ENCODE measurements at places on chromosomes 5 and 9. TPM values are rescaled to one million over a fixed set of nuclear protein-coding genes. Genes with fewer than 3 reads are reported as not detected.

The CAPSL gene
- polyA plus RNA-seq, result not detected

- peaks cover 28% of the 10 kb centered on the region for H3K27me3 ChIP-seq
- H3K4me3 ChIP-seq, result no peak overlapping the region
- H3K36me3 ChIP-seq, result no peaks in the 10 kb centered on the region
- H3K27ac ChIP-seq, result no peak overlapping the region
- H3K4me1 ChIP-seq, result no peaks in the 10 kb centered on the region
- DNase-seq, result no peak
Observed at GRCh38 chr9:40926404-40927259, 201.8 kb downstream of the FOXD4L6 start.

DNA sequence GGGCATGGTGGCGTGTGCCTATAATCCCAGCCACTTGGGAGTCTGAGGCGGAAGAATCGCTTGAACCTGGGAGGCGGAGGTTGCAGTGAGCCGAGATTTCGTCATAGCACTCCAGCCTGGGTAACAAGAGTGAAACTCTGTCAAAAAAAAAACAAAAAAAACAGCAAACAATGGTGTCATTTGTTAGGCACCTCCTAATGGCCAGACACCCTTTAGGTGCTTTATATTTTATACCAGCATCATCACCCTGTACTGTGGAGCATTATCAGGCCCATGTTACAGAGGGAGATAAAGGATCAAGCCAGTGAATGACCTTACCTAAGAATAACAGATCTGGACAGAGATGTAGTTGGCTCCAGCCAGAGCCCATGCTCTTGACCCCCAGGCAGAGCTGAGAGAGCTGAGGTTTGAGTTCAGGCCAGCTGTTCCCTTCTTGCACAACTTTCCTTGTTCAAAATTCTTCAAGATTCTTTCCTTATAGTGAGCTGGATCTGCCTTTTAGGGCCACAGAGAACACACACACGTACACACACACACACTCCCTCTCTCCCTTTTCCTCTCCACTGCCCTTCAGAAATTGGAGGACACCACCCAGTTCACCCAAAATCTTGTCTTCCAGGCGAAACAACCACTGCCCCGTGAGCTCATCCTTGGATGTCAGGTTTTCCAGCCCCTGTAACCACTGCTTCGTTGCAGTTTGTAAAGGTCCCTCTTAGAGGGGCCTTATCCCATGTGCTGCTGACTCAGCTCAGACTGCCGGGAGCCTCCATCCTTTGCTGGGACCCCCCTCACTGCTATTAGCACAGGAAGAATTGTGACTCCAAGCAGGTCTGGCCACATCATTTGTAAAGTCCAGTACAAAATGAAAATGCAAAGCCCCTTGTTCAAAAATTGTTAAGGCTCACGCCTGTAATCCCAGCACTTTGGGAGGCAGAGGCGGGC, 10.4 kb upstream of the PTGES start:
- H3K36me3 ChIP-seq, result no peaks in the 10 kb centered on the region
- no peak overlapping the region for H3K27ac ChIP-seq
- H3K4me3 ChIP-seq, result no peak overlapping the region
- no peaks in the 10 kb centered on the region for H3K27me3 ChIP-seq
- DNase-seq, result no peak

The ASPN gene
- polyA plus RNA-seq, result not detected

DNA sequence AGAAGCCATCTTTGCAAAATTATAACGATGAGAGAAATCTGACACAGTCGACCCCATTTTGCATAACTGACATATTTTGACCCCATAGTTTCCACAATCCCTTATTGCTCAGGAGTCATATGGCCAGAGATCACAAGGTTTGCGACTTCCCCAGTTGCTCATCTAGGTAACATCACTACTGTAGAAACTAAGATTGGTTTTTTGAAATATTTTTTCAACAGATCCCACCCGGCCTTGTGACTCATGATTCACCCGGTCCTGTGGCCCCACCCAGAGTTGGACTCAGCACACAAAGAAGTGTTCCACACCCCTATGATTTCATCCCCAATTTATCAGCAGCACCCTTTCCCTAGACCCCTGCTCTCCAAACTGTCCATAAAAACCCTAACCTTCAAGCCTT, 50.2 kb downstream of the TIMD4 start:
- peaks cover 19% of the 10 kb centered on the region for H3K4me1 ChIP-seq
- no peak for DNase-seq
- peaks cover 6% of the 10 kb centered on the region for H3K27me3 ChIP-seq
- H3K4me3 ChIP-seq, result no peak overlapping the region

GRCh38 chr5:148815578-148815977, 10.8 kb upstream of the ADRB2 start:
- no peak overlapping the region for H3K4me3 ChIP-seq
- no peaks in the 10 kb centered on the region for H3K27me3 ChIP-seq
- DNase-seq, result no peak
- H3K27ac ChIP-seq, result no peak overlapping the region
- no peaks in the 10 kb centered on the region for H3K4me1 ChIP-seq
- H3K36me3 ChIP-seq, result no peaks in the 10 kb centered on the region

DNA sequence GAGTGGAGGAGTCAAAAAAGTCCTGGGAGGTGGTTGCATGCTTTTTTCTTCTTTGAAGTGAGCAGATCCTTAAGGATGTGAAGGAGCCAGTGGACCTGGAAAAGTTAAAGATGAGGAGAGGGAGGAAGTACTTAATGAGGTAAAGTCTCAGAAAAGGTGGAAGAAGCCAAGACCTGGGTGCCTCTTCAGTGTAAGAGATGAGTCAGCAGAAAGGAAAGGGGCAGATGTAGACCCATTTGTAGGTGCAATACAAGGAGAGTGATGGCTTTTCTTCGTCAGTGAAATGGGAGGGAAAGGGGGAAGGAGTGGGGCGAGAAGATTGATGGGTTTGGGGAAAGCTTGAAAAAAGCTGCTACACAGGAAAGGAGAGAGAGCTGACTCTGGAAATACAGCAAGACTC, 82.9 kb downstream of the ANGPTL2 start:
- no peaks in the 10 kb centered on the region for H3K36me3 ChIP-seq
- DNase-seq, result no peak
- no peaks in the 10 kb centered on the region for H3K27me3 ChIP-seq
- H3K4me1 ChIP-seq, result no peaks in the 10 kb centered on the region

GRCh38 chr9:81559709-81560108, 129.6 kb downstream of the TLE1 start:
- peaks cover 4% of the 10 kb centered on the region for H3K4me1 ChIP-seq
- no peaks in the 10 kb centered on the region for H3K36me3 ChIP-seq
- H3K27ac ChIP-seq, result no peak overlapping the region
- no peak overlapping the region for H3K4me3 ChIP-seq
- DNase-seq, result no peak

- no peaks in the 10 kb centered on the region for H3K4me1 ChIP-seq
- no peak overlapping the region for H3K4me3 ChIP-seq
- no peaks in the 10 kb centered on the region for H3K27me3 ChIP-seq
- H3K27ac ChIP-seq, result no peak overlapping the region
- no peak for DNase-seq
- no peaks in the 10 kb centered on the region for H3K36me3 ChIP-seq
Observed at GRCh38 chr9:90546200-90546599, 96.4 kb downstream of the DIRAS2 start.

- no peaks in the 10 kb centered on the region for H3K36me3 ChIP-seq
- H3K4me1 ChIP-seq, result peaks cover 6% of the 10 kb centered on the region
- peak overlapping the region; percentile 66 for H3K27ac ChIP-seq
Observed at GRCh38 chr5:173291722-173292658, 36.2 kb downstream of the STC2 start.

DNA sequence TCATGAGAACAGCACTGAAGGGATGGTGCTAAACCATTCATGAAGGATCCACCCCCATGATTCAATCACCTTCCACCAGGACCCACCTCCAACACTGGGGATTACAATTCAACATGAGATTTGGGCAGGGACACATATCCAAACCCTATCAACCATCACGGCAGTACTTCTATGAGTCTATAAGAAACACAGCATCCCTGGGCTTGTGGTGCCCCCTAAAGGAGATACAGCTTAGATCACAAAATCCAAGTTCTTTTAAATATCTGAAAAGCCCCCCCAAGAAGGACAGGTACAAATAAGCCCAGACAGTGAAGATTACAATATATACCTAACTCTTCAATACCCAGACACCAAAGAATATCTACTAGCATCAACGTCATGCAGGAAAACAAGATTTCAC, 233.7 kb upstream of the ADRA1B start:
- no peak for DNase-seq
- H3K4me1 ChIP-seq, result no peaks in the 10 kb centered on the region
- H3K36me3 ChIP-seq, result no peaks in the 10 kb centered on the region
- H3K27me3 ChIP-seq, result no peaks in the 10 kb centered on the region

The SELENOP gene
- 5.5 TPM for polyA plus RNA-seq

- no peak overlapping the region for H3K4me3 ChIP-seq
- DNase-seq, result no peak
- H3K27ac ChIP-seq, result no peak overlapping the region
Observed at GRCh38 chr9:13137426-13137825, 142.1 kb downstream of the MPDZ start.

GRCh38 chr5:54156577-54156976, 153.8 kb downstream of the ARL15 start:
- DNase-seq, result no peak
- no peaks in the 10 kb centered on the region for H3K4me1 ChIP-seq
- H3K4me3 ChIP-seq, result no peak overlapping the region
- no peaks in the 10 kb centered on the region for H3K27me3 ChIP-seq
- no peaks in the 10 kb centered on the region for H3K36me3 ChIP-seq

- H3K27ac ChIP-seq, result no peak overlapping the region
- no peak overlapping the region for H3K4me3 ChIP-seq
- no peak for DNase-seq
- no peaks in the 10 kb centered on the region for H3K4me1 ChIP-seq
- H3K27me3 ChIP-seq, result no peaks in the 10 kb centered on the region
Observed at GRCh38 chr5:132267166-132267739, 9.8 kb downstream of the PDLIM4 start.

The FBXL7 gene
- 25.9 TPM for polyA plus RNA-seq

DNA sequence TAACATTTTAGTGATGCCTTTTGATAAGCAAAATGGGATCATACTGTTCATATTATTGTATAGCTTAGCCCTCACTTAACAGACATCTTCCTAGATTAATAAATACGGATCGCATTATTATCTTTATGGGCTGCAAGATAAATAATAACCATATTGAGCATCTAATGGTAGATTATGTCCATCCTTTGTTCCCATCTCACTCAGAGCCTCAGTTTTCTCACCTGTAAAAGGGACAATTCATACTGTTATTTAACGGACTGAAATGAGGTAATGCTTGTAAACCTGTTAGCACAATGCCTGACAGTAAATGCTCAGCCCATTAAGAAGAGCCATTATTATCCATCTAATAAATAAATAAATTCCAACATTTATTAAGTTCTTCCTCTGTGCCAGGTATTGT, 3.0 kb upstream of the RPL26L1 start:
- no peaks in the 10 kb centered on the region for H3K4me1 ChIP-seq
- no peak for DNase-seq
- H3K27ac ChIP-seq, result no peak overlapping the region
- peaks cover 2% of the 10 kb centered on the region for H3K27me3 ChIP-seq

- no peaks in the 10 kb centered on the region for H3K27me3 ChIP-seq
- no peak overlapping the region for H3K27ac ChIP-seq
- H3K4me3 ChIP-seq, result no peak overlapping the region
Observed at GRCh38 chr9:34267660-34268059, 61.4 kb downstream of the KIF24 start.

GRCh38 chr9:82091610-82092009, 103.0 kb downstream of the SPATA31D1 start:
- H3K4me1 ChIP-seq, result no peaks in the 10 kb centered on the region
- no peak for DNase-seq
- no peak overlapping the region for H3K27ac ChIP-seq
- no peak overlapping the region for H3K4me3 ChIP-seq

The VCP gene
- polyA plus RNA-seq, result 159 TPM

DNA sequence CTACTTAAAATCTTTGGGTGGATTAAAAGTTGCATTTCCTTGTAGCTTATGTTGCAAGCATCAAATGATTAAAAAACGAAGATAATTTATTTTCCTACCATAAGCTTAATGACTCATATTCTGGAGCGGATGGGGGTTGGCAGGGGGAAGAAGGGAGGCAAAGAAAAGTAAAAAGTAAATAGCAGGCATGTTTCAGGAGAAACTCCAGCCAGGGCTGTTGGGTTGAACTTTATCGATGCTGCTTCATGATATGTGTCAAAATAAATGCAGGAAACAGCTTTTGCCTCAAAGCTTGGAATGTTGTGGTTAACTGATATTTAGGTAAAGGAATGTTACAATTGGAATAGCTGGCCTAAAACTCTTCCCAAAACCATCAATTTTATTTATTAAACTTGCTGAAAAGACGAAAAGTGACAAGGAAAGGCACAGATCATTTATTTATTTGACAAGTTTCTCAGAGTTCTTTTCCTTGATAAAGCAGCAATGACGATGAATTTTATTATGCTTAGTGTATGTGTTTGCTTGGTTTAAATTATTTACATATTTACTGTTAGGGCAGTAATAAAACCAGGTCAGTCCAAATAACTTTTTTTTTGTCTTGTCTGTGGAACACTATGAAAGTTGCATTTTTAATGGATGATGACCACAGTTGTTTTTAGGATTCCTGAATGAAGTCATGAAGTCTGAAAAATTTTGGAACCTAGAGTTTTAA, 177.9 kb downstream of the PCSK1 start:
- H3K36me3 ChIP-seq, result no peaks in the 10 kb centered on the region
- H3K27me3 ChIP-seq, result no peaks in the 10 kb centered on the region
- no peak overlapping the region for H3K4me3 ChIP-seq
- H3K27ac ChIP-seq, result no peak overlapping the region
- no peak for DNase-seq
- no peaks in the 10 kb centered on the region for H3K4me1 ChIP-seq

DNA sequence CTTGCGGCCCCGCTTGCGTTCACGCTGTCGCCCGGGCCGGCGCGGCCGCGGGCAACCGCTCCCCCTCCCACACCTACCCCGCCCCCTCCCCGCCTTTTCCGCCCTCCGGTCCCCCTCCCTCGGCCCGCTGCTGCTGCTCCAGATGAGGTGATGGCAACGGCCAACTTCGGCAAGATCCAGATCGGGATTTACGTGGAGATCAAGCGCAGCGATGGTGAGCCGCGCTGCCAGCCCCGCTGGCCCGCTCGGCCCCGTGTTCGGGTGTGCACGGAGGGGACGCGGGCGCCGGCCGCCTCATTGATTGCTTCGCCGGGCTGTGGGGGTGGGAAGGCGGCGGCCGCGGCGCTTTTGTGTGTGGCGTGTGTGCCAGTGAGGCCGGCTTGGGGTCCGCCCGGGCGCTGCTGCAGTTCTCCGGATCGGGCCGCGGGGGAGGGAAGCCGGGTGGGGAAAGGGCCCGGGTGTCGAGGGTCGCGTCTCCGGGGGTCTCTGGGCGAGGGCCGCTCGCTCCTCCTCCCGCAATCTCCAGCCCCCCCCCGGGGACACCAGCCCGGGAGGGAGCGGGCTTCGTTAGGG, 403 bp downstream of the KIF2A start:
- H3K27me3 ChIP-seq, result no peaks in the 10 kb centered on the region
- peaks cover 6% of the 10 kb centered on the region for H3K4me1 ChIP-seq
- no peak for DNase-seq
- H3K4me3 ChIP-seq, result peak overlapping the region; percentile 76

GRCh38 chr5:174172566-174172965, 127.1 kb downstream of the NSG2 start:
- peaks cover 2% of the 10 kb centered on the region for H3K4me1 ChIP-seq
- no peak for DNase-seq
- H3K27me3 ChIP-seq, result no peaks in the 10 kb centered on the region
- no peak overlapping the region for H3K4me3 ChIP-seq
- H3K27ac ChIP-seq, result no peak overlapping the region

GRCh38 chr9:37835821-37836220, 35.2 kb downstream of the DCAF10 start:
- H3K36me3 ChIP-seq, result no peaks in the 10 kb centered on the region
- no peak overlapping the region for H3K27ac ChIP-seq
- H3K4me3 ChIP-seq, result no peak overlapping the region
- no peak for DNase-seq
- H3K27me3 ChIP-seq, result no peaks in the 10 kb centered on the region
- no peaks in the 10 kb centered on the region for H3K4me1 ChIP-seq

The STRBP gene
- polyA plus RNA-seq, result 29.7 TPM

Measured in H1 (cell line).